ENCODE measurements at places on chromosomes 3 and 15.

GRCh38 chr3:99951701-99952100, 134.0 kb downstream of the CMSS1 start:
- DNase-seq, result no peak

- DNase-seq, result no peak
Observed at GRCh38 chr3:182789371-182789770, 3.9 kb upstream of the ATP11B start.

DNA sequence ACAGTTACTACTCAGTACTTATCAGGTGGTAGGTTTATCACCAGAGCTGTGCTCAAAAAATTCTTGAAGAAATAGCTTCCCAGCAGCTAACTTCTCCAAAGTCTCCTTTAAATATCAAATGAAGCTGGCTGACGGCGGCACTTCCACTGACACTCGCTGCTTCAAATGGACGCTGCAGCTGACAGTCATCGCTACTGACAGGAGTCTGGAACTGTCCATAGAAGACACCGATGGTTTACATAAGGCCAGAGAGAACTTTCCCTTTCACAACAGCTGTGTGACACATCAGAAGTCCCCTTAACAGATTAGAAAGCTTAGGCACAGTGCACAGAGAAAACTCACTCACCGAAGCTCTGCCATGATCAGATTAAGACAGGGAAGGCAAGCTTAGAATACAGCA, 270.2 kb downstream of the SHOX2 start:
- no peak for DNase-seq

DNA sequence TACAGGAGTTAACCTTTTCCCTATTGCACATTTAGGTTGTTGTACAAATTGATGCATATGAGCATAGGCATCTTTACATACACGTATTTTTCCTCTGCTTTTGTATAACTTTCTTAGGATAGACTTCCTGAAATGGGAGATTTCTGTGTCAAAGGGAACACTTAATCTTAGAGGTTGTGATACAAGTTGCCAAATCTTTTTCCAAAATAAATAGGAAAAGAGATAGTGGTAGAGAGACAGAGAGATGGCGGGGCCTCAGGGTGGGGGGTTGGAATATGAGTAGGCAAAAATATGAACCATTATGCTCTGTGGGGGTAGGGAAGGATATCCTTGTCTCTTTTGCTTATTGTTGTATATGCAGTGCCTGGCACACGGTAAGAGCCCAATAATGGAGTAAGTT, 70.7 kb upstream of the UBE2E1 start:
- DNase-seq, result no peak

DNA sequence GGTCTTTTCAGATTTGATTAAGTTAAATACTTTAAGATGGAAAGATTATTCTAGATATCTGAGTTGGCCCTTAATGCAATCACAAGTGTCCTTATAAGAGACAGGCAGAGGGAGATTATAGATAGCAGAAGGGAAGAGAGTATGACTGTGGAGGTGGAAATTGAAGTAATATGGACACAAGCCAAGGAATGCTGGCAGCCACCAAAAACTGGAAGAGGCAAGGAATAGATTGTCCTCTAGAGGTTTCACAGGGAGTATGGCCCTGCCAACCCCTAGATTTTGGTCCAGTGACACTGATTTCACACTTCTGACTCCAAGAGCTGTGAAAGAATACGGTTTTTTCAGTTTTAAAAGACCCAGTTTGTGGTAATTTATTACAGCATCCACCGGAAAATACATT, 1498.7 kb upstream of the CADM2 start:
- DNase-seq, result no peak

DNA sequence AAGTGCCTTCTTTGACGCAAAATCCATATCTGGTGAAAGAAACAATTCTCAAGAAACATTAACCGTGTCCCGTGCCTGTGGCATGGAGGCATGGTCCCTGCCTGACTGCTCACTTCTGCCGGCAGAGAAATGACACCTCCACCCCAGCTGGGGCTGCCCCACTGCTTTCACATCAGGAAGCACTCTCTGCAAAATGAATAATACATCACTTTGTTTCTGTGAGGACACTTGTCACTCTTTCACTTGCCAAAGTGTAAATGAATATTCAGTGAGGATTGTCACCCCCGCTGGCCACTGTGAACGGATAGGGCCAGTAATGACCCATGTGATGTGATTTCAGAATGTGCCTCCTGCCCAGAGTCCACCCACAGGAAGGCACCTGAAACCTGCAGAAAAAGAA, 31.1 kb upstream of the SLC24A5 start:
- no peak for DNase-seq

DNA sequence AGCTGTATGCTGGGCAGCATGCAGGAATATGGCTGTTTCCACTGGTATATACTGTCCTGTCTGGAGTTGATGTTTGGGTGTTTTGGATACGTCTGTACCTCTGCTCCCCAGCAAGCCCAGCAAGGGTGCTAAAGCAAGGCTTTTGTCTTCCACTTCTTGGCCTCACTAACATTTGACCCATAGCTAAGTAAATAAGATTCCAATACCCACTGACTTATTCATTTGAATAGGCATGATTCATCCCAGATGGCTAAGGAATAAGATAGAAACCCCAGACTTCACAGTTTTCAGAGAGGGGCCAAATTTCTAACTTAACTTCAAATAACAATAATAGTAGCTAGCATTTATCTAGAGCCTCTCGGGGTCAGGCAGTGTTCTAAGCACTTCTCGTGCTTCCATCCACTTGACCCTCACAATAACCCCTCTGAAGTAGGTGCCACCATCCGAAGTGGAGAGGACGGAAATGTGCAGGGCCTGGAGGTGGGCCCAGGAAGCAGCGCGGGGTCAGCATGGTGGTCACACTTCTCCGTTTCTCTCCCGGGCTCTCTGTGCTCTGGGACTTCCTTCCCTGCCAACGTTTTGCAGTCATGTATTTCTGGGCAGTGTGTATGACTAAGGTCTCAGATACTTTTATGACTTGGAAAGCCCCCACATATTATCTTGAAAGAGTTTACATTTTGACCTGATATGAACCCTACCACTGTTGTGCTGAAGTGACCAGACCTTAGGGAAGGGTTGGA, 39.3 kb downstream of the LRRK1 start:
- DNase-seq, result no peak

GRCh38 chr15:68580883-68581155, 2.0 kb downstream of the CORO2B start:
- DNase-seq, result no peak

DNA sequence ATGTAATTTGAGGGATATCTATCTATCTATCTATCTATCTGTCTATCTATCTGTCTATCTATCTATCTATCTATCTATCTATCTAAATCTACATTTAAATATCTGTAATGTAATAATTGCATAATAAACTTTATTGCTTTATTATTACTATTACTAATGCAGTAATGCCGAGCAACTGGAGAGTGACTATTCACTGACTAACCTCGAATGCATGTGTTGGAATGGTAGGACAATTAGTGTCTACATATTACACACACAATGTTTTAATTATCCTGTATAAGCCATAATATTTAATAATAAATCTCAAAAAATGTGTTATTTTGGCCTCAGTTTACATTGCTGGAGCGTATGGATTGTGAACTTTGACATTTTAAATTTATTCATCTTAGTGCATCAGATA, 25.2 kb upstream of the CNTN3 start:
- DNase-seq, result no peak

DNA sequence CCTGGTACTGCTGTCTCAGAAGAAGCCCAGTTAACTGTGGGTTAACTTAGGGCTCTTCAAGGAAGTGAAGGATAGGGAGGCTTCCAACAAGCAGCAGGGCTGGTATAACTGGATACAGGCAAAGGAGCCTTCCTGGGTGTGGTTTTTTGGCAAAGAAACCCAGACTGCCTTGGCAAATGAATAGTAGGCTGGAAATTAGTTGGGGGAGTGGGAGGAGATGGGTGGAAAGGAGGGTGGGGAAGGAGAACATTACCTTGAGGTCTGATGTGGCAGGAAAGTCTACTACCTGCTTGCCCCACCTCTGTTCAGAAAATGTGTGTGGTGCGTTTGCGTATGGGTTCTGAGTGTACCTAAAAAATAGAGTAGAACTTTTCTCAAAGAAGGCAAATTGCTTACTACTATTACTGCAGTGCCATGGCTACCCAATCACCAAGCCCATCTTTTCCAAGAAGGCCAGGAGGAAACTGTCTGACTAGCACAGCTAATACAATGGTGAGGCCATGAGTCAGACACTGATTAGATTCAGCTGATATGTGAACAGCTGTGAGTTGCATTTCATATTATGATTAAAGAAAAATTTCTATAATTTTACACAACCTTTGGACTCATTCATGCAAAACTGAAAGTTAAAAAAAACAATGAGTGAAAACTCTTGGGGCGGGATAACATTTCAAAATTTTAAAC, 55.2 kb downstream of the SPTSSB start:
- DNase-seq, result no peak

DNA sequence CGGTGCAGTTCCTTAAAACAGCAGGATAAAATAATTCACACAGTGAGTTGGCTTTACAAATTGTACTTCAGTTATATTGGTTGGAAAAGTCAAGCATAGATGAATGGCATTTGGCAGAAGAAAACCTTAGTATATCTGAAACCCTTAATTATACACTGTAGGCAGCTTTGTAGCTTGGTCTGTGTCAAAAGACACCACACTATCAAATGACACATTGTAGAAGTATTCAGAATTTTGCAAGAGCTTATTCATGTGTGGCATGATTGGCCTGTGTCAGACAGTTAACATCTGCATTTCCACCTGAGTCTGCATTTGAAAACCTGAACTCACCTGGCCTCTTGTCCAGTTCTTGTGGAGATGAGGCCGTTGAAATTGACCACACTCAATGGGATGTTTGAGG, 13.8 kb downstream of the TMEM266 start:
- no peak for DNase-seq

GRCh38 chr3:170910542-170910941, 2.1 kb upstream of the EIF5A2 start:
- DNase-seq, result no peak

DNA sequence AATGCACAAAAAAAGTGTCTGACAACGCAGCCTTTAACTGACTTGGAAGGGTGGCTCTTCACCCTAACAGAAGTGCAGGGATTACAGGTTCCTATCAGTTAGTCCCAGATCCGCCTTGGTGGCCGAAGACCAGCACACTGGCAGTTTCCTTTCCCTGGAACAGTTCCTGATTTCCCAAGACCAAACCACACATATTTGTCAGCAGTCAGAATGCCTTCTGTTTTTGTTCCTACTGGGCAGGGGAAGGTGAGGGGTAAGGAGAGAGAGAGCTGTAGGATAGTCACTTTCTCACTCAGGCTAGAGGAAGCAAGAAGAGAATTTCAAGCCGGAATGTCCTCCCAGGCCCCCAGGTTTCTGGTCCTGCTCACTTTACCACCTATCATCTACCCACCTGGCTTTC, 9.2 kb downstream of the CXCR6 start:
- no peak for DNase-seq

GRCh38 chr15:70101459-70102113, 3.9 kb upstream of the TLE3 start:
- no peak for DNase-seq

DNA sequence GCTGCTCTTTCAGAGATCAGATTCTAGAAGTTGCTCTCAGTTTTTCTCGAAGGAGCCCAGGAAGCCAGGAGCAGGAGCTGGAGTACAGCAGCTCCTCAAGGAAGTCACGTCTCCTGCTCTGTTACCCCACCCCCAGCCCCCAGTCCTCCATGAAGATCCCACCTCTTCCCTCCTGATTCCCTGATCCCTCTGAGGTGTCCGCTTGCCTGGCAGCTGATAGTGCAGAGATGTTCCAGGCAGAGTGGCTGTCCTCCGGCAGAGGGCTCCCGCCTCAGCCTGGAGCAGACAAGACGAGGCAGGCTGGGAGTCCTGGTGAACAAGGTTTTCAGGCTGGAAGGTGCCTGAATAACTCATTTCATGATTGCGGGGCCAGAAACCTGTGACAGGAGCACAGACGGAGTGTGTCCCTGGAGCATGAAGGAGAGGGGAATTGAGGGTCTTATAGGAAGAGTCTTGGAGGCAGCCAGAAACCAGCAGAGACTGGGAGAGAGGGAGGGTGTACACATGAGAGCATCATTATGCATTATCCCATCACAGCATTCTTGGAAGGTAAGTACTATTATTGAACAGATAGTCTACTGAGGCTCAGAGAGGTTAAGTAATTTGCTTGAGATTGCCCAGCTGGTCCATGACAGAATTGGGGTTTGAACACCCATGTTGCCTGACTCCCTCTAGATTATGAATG, 1.2 kb downstream of the HRH1 start:
- DNase-seq, result no peak

DNA sequence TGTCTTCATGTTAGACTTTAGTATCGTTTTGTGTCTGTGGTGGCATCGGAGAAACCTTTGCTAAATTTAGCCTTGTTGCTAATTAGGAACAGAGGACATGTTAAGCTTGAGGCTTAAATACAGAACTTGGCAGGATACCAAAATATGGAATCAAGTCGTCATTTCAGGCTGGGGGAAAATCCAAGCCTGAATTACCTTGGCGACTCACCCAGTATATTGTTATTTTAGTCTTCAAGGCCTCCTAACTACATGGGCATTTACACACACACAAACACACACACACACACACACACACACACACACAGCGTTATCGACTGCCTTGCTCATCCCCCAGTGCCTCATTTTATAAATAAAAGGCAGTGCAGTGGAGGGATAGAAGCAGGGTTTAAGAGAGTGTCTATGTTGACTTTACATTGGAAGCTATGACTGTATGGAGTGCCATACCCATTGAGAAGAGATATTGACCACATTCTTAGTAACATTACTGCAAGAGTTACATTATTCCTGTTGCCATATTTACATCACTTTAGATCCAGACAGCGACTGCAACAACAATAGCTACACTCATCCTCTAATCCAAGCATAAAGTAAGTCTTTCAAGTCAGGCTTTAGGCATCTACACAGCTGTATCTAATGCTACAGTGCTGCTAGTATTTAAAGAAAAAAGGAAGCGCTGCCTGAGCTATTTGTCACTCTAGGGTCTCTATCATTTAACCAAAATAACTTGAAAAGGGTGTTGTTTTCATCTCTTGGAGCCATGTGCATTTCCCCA, 210.8 kb upstream of the SEMA6D start:
- no peak for DNase-seq

DNA sequence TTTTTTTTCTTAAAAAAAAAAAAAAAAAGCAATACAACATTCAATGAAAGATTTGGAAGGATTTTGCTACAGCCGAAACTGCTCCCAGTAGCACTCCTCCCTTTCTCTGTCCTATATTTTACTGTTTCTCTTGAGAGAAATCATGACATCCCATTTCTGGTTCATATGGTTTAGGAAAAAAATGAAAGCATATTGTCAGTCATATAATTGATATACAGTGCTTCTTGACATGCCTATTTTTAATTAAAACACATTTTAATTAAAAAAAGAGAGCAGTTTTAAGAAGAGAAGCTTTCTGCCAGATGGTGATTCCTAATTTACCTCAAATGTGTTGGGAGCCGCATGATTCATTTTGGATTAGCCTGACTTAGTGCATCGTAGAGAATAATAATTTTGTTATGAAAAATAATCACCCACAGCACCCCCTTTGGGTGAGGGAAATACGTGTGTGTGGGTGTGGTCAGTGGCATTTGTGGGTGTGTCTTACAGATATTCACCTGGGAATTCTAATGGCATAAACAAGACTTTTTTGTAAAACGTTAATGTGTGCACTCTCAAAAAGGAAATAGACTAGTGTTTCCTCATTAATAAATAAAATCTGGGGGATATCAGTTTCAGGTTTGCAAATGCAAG, 544.5 kb downstream of the MFSD1 start:
- no peak for DNase-seq

GRCh38 chr3:139136469-139137202, 91.9 kb upstream of the PRR23C start:
- DNase-seq, result no peak

All from stimulated activated CD4-positive, alpha-beta T cell treated with anti-CD3 and anti-CD28 coated beads, TNF-alpha, amount 100 ng/mL, for 1 hour (primary cell).